Activated naive CD8-positive, alpha-beta T cell treated with anti-CD3 and anti-CD28 coated beads, Interleukin-2, amount 10 ng/mL, durations not matched to agents 7 days and 5 days (primary cell): ENCODE measurements at places on chromosomes 2 and 18. TPM values are rescaled to one million over a fixed set of nuclear protein-coding genes. Genes with fewer than 3 reads are reported as not detected.
A peak's percentile ranks its signal among the peaks of the same experiment; 100 is the strongest.

The RBM45 gene
- total RNA-seq, result 17.4 TPM

DNA sequence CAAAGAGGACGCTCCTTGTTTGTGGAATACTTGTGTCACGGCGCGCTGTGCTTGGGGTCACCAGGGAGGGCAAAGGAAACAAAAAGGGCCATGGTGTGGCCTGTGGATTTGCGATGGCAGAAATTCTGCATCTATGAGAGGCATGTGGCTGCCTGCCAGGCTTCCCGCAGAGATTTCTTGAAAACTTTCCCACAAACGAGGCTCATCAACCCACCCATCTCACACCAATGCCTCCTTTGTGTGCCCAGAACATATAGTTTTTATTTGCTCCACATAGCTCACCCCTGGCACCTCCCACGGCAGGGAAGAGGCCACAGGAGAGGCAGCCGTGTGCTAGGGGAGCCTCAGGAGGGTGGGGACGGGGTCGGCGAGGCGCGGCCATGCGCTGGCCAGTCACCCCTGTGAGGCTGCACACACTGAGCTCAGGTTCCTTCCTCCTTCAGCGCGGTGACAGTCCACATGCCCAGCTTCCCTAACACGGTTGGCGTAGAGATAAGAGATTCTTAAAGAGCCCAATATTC is 100.3 kb downstream of the MBP start:
- no peak for DNase-seq

The POLE4 gene
- total RNA-seq, result 42.5 TPM

DNA sequence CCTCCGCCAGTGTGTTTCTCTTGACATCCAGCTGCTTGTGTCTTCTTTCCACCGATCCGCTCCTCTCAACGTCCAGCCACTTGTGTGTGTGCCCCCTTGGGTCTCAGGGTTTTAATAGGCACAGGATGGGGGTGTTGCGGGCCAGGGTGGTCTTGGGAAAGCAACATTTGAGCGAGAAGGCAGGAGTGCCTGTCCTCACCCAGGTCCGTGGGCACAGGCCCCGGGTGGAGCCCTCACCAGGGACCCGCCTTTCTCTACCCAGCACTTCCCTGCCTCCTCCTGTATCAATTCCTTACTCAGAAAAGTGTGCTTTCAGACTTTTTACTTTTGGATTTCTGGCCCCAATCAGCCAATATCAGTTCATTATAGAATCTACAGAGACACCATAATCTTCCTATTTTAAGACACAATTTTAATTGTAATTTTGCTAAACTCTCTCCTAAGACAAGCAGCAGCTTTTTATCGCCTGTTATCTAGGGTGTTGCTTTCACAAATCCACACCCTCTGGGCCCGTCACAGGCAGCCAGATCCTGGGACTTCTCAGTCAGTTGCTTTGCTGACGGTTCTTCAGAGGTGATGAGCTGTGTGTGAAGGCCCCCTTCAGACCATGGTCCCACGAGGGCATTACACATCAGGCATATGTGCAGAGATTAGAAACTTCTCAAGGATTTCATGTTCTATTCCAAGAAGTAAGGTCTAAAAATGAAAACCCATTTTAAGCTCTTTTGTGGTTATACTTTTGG is 96.0 kb upstream of the FHL2 start:
- no peak for DNase-seq

GRCh38 chr18:68826121-68826520 is 28.2 kb downstream of the CCDC102B start:
- no peak for DNase-seq

The KCNG2 gene
- total RNA-seq, result not detected

DNA sequence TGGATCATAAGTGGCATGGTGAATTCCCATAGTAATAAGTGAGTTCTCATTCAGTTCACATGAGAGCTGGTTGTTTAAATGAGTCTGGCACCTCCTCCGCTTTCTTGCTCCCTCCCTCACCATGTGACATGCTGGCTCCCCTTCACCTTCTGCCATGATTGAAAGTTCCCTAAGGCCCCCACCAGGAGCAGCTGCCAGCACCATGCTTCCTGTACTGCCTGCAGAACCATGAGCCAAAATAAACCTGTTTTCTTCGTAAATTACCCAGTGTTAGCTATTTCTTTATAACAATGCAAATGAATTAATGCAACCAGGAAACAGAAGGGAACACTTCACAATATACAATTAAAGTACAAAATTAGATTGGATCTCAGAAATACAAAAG is 257.0 kb downstream of the MREG start:
- DNase-seq, result no peak

GRCh38 chr2:139045524-139045923 is 265.3 kb upstream of the NXPH2 start:
- no peak for DNase-seq

The DES gene
- not detected for total RNA-seq

DNA sequence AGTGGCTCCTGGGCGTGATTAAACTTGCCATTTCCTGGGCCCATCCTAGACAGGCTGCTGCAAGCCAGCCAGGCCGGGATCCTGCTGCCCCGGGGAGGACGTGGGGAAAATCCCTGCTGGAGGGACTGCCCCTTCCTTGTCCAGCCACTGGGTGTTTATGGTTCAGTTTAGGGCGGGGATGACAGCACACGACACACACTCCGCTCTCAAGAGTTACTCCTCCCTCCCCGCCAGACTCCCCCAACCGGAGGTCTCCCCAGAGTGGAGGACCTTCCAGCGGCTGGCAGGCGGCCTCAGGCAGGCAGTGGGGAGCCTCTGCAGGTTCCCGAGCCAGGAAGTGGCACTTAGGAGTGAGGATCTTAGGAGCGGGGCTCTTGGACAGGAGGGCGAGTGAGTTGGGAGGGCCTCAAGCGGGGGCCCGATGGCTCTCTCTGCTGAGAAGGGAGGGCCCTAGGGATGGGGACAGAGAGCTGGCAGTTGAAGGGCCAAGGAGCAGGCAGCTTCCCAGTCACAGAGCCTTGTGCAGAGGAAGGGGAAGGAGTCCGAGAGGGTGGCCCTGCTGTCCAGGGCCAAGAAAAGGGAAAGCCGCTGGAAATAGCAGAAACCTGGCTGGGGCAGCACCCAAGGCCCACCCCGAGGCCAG is 5.7 kb upstream of the GPR35 start:
- DNase-seq, result peak; percentile 30

DNA sequence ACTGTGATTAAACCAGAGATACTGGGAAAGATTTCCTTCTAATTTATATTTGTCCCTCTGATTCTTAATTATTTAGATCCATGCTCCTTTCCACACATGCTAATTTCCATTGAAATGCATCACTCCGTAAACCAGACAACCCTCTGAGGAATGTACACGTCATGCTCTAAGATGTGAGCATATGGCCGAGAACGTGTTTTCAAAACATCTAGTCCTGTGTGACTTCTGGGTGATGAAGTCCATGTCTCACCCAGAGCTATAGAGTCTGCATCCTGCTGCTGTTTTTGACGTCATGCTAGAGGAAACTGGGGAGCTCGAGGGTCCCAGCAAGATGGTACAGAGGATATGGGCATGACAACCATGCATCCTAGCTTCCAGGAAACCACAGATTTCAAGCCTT is 53.6 kb downstream of the CAPN13 start:
- DNase-seq, result no peak

GRCh38 chr18:22446911-22447310 is 29.2 kb upstream of the CTAGE1 start:
- DNase-seq, result no peak

The RIT2 gene
- not detected for total RNA-seq

The RNU2-63P gene
- 24.3 TPM for total RNA-seq

DNA sequence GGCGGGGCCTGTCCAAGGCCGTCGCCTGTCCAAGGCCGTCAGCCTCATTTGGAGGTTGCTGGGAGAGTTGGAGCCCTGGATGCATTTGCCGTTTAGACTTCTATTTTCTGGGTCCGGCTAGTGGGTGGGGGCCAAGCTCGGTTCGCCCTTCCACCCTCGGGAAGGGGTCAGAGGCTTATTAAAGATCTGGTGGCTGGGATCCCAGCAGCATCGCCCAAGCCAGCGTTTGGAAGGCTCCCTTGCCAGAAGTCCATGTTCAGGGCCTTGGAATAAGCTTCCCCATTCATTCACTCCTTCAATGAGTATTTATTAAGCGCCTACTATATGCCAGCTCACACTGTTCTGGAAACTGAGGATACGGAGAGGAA is 516 bp upstream of the DOCK10 start:
- no peak for DNase-seq

- no peak for DNase-seq
Measured at GRCh38 chr2:187545238-187545751, 8.9 kb downstream of the TFPI start.

DNA sequence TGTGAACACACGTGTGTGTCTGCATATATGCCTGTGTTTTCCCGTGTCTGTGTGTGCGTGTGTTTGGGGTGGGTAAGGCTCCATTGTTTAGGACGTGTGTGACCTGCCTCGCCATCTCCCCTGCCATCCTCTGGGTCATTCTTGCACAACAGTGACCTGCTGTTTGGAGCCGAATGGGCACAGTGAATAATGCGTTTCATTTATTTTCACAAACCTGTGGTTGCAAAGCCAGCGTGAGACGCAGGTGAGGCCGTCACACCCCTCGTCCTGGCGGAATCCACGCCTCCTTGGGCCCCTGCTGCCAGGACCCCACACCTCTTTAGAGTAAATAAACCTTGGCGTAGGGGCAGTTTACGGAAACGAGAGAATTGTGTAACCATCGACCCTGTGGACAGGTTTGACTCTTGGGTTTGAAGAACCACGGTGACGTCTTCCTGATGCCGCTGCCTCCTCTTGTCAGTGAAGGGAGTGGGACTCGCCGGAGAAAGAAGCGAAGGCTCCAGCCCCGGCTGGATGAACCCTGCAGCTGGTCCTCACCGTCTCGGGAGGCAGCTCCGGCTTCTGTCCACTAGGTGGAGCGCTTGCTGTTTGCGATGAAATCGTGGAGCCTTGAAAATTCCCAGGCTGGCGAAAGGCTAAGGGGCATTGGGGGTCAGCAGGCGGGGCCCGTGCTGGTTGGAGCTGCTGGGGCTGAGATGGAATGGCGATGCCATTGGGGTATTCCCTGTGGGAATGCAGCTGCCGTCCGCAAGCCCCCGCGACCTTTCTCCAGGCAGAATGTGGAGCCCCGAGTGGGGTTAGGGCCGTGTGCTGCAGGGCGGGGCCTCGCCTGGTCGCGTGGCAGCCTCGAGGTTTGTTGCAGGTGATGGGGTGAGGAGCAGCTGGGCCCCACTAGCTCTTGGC is 81.1 kb downstream of the RTP5 start:
- DNase-seq, result peak; percentile 64

DNA sequence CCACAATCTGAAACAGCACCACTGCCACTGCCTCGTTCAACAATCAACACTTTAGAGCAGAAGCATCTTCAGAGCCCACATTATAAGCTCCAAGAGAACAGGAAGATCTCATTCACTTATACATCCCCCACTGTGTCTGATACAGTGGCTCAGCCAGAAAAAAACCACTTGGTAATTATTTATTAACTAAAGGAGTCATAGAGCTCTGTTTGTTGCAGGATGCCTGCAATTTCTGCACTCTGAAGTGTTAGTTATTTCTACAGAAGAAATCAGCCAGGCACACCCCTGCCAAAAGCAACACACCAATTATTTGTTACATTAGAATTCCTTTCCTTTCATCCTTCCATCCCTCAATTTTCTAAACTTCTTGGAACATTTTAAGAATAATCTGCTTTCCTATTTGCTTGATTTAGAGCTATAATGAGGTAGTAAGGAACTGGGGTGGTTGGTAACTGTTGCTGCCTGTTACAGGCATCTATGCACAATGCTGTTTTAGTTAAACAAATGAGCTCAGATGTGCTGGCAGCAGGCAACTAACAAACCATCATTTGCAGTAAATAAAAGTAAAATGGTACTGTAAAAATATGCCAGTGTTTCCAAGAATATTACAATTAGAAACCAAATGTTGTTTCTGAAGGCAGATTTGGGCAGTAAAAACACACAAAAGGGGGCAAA is 59.9 kb downstream of the DYM start:
- no peak for DNase-seq

The ERBB4 gene
- total RNA-seq, result not detected

- no peak for DNase-seq
Measured at GRCh38 chr18:55731594-55732042, 143.6 kb upstream of the TCF4 start.
